ENCODE measurements at places on chromosomes 2 and 18. TPM values are rescaled to one million over a fixed set of nuclear protein-coding genes. Genes with fewer than 3 reads are reported as not detected.

The DQX1 gene
- total RNA-seq = not detected

The APLF gene
- 0.46 TPM for total RNA-seq

The SLC9A2 gene
- total RNA-seq = 19.3 TPM

The PSMA8 gene
- not detected for total RNA-seq

The CCDC121 gene
- total RNA-seq = 3.8 TPM

The GCC2 gene
- total RNA-seq = 27.3 TPM

The PLCL1 gene
- 0.09 TPM for total RNA-seq

The ADRA2B gene
- not detected for total RNA-seq

Data from NCI-H460 (cell line).